ENCODE measurements at places on chromosomes 7 and 10.

GRCh38 chr10:103661198-103661950 lies 167.9 kb downstream of the NEURL1 start:
- H3K4me1 ChIP-seq, result peaks cover 9% of the 10 kb centered on the region
- H3K36me3 ChIP-seq, result no peaks in the 10 kb centered on the region
- H3K4me3 ChIP-seq, result peak overlapping the region; percentile 72
- ATAC-seq, result peak; percentile 87
- H3K27ac ChIP-seq, result peak overlapping the region; percentile 96

DNA sequence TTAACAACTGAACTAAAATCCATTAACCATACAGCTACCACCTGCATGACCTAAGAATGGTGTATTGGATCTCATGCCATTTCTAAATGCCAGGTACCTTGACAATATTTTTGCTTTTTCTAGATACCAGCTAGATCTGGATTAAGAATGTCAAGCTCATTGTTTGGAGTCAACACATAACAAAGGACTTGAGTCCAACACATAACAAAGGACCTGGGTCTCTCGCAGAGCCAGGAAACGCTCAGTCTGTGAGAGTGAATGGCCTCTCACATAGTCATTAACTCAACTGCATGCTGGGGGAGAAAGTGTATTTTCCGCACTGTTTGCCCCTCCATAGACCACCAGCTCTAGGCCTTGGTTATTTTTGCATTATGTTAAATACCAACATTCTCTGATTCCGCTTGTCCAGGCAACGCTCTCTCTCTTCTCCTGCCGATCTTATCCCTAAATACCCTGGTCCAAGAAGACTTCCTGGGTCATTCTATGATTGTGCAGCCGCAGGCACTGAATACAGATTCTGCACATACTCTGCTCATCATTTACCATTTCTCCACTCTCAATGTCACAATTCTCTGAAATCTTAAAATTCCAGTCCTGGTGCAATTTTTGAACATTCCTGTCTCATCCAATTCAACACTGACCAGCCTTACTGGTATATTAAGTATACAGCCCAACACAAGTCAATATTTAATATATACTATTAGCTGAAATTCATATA lies 31.2 kb downstream of the ITIH5 start:
- H3K4me3 ChIP-seq, result no peak overlapping the region
- H3K27me3 ChIP-seq, result no peaks in the 10 kb centered on the region
- H3K27ac ChIP-seq, result no peak overlapping the region
- no peak for ATAC-seq
- peaks cover 38% of the 10 kb centered on the region for H3K36me3 ChIP-seq

DNA sequence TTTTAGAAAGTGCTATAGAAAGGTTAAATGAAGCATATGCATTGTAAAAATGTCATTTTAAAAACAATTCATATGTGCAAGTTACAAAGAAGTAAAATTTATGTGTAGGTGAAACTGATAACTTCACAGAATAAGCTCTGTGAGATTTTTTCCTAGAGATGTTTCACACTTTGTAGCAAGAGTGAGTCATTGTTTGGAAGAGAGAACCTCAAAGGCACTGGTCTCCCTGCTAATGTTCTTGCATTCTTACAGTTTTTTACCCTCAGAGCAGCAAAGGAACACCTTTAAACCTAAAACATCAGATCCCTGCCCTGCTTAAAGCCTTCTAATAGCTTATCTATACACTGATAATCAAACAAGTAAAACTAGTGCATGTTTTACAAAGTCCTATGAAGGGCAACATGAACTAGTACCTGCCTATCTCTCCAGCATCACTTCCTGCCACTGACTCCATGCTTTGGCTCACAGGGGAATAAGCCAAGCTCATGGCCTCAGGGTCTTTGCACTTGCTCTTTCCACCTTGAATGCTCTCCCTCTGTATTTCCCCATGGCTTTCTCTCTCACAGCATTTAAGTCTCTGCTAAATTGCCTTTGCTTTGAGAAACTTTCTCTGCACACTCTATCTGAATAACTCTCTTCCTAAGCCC lies 997.0 kb downstream of the GATA3 start:
- no peak overlapping the region for H3K27ac ChIP-seq
- no peak overlapping the region for H3K4me3 ChIP-seq
- no peaks in the 10 kb centered on the region for H3K36me3 ChIP-seq
- peaks cover 2% of the 10 kb centered on the region for H3K27me3 ChIP-seq
- no peaks in the 10 kb centered on the region for H3K4me1 ChIP-seq

DNA sequence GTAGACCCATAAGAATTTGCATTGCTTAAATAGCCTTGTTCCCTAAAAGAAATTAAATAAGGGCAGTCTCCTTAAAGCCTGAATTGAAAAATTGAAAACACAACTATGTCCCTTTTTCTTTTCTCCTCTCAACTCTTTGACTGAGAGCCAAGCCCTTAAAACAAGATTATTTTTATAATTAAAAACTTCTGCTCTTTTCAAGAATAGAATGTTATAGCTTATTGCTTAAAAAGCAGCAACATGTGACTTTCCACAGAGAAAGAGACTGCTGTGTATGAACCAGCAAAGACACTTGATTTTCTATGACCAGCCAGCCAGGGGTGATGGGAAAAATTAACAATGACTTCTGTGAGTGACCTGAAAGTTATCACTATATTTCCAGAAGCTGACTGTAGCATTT lies 295.2 kb upstream of the CELF2 start:
- H3K27ac ChIP-seq, result no peak overlapping the region
- no peaks in the 10 kb centered on the region for H3K36me3 ChIP-seq
- no peak for ATAC-seq
- H3K4me1 ChIP-seq, result no peaks in the 10 kb centered on the region
- no peaks in the 10 kb centered on the region for H3K27me3 ChIP-seq

GRCh38 chr7:35250941-35251340 lies 3.0 kb downstream of the TBX20 start:
- no peak overlapping the region for H3K4me3 ChIP-seq
- no peak for ATAC-seq
- H3K36me3 ChIP-seq, result no peaks in the 10 kb centered on the region

DNA sequence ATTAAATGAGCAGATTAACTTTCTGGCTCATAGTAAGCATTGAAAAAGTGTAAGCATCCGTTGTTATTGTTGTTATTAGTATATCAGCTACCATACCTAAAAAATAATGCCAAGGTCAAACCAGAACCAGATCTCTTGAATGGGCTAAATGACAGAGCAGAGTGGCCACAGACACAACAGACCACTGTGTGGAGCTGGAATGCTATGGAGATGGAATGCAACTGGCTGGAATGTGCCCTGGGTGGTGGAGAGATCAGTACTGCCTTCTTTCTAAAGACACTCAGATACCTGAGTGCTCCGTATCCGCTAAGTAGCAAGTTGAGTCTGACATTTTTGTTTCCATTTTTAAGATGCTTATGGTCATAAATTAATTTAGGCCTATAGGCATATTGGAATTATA lies 20.5 kb upstream of the DNAJB12 start:
- ATAC-seq, result no peak
- H3K36me3 ChIP-seq, result peaks cover 49% of the 10 kb centered on the region
- no peaks in the 10 kb centered on the region for H3K4me1 ChIP-seq
- H3K27me3 ChIP-seq, result no peaks in the 10 kb centered on the region
- no peak overlapping the region for H3K27ac ChIP-seq
- no peak overlapping the region for H3K4me3 ChIP-seq
